ENCODE measurements at places on chromosomes 3 and 15.

DNA sequence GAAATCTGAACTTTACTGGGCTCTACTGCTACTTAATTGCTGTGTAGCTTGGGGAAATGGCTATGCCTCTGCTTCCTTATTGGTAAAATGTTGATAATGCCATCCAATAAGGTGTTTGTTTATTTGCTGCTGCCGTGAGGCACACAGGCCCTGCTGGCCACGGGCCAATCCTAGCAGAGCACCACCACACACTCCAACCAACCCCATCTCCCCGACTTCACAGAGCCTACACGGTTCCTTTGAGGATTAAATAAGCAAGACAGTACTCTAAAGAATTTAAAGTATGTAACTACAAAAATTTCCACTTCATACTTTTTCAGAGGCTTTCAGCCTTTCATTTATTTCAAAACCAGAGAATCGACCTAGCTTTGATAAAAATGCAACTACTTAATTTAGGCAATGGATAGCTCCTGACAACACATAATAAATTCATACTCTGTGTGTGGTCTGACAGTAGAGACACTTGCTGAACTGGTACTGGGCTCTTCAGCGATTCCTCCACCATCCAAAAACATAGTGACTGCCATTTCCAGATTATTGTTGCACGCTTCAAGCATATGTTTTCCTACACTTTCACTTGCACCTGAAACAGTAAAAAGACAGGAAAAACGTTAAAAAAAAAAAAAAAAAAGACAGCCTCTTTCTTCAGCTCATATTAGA is 25.3 kb downstream of the UBXN7 start:
- peak; percentile 56 for DNase-seq

DNA sequence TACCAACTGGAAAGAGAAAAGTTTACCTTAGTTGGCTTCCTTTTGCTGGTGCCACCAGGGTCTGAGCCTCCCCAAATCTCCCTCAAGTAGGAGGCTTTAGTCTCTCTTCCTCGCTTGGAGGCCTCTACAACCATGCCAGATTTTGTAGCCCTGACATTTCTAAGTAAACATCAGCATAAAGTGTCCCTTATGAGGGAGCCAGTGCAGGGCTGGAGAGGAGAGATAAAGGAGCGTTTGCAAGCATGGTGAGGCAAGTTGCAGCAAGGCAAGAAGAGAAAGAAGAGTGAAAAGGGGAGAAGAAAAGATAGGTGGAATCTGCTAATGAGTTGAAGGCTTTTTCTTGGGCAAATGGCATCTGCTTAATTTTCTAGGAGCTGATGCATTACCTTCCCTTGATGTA is 82.7 kb upstream of the FNDC3B start:
- DNase-seq = no peak

GRCh38 chr3:137854533-137855261 is 90.6 kb downstream of the SOX14 start:
- DNase-seq = no peak

GRCh38 chr3:23762214-23762613 is 43.5 kb upstream of the UBE2E1 start:
- DNase-seq = no peak

- DNase-seq = no peak
Observed at GRCh38 chr3:30544812-30545211, 61.6 kb upstream of the TGFBR2 start.

GRCh38 chr3:105865016-105865623 is 3.7 kb downstream of the CBLB start:
- DNase-seq = no peak

DNA sequence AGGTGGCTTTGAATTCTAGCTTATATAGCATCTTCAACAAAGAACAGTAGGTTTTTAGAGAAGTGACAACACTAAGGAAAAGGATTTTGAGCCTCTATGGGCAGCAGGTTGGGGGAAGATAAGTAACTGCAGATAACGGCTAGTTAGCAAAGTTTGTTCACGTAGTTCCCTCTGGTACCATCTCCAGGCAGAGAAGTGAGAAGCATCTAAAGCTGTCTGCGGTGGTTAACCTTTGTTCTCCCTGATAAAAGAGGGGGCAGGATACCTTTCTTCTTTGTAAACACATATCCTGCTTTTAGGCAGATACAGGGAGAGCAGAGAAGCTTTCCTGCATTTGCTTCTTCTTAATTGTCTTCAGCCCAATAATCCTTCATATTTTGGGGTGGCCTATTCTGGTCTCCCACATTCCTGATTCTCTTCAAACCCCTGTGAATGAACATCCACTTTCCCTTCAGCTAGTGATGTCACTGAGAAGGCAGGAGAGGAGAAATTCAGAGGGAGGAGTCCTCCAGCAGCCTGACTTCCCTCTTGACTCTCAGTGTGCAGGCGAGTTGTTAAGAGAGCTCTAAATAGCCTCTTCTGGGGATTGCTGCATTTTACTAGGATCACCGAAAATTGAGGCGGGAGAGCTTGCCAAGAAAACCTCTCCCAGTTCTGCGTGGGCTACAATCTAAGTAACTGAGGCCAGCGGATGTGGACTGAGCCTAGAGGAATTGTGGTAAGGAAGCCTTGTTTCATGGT is 393.7 kb upstream of the C2CD4B start:
- no peak for DNase-seq

DNA sequence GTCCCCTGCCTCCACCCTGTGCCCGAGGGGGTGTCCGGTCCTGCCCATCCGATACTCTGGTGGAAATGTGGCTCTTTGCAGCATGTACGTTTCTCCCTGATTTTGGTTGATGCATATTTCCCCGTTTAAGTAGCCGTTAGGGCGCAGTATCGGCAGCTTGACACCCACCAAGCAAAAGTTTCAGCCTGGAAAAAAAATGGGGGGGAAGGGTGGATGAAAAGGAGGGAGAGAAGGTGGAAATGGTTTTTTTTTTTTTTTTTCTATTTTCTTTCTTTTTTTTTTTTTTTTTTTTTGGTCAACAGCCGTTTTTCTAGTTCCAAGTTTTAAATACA is 1.3 kb downstream of the RAP2B start:
- DNase-seq = no peak

DNA sequence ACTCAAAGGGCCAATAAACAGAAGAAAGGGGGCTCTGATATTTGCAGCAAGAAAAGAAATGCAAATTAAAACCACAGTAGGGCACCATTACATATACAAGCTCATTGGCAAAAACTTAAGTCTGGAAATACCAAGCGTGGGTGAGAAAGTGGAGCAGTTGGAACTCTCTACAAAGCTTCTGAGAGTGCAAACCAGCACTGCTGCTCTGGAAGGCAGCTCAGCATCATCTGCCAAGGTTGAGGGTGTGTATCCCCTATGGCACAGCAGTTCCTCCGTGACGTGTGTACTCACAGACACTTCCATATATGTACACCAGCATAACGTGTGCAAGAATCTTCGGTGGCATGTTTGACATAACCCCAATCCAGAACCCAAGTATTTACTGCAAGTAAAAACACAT is 271.0 kb upstream of the ATP10A start:
- no peak for DNase-seq

GRCh38 chr3:76958274-76958673 is 81.6 kb upstream of the ROBO2 start:
- DNase-seq = no peak

GRCh38 chr3:187799942-187800641 is 54.8 kb upstream of the BCL6 start:
- no peak for DNase-seq

DNA sequence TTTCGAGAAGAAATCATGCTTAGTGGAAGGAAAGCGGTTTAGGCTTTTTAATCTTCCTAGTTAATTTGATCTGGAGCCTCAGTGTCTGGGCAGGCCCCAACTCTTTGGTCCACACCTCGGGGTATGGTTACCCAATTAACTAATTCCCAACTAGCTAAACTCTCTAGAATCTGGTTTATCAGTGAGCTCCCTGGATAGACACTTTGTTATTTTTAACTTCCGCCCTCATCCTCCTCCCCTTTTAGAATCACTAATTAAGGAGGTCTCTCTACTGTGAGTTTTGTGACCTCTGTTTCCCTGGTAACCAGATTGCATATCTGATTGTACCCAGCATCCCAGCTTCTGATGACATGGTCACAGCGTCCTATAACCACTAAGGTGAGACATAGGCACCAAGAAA is 112.2 kb downstream of the RARB start:
- no peak for DNase-seq

DNA sequence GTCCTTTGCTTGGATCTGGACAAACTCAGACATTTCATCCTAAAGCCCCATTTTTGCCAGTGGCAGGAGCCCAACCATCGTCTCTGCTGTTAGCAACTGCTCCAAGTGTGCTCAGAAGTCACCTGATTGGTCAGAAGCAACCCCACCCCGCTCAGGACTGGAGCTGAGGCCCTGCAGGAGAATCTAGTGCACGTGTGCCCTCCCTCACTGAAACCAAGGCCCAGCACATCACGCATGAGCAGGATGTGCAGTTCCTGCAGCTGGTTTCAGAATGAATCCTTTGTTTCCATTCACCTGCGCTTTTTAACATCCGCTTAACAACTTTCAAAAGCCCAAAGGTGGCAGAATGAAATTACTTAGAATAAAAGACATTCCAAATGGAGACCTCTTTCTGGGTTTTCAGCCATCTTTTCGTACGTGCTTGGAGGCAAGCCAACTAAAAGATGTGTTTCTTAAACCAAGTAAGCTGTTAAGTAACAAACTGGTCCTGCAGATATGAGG is 81.2 kb downstream of the SRGAP3 start:
- DNase-seq = no peak

GRCh38 chr3:103440539-103441203 is 1005.9 kb downstream of the ZPLD1 start:
- DNase-seq = peak; percentile 29

GRCh38 chr15:55279746-55280351 is 9.8 kb downstream of the RAB27A start:
- DNase-seq = peak; percentile 43

- DNase-seq = no peak
Observed at GRCh38 chr3:73203101-73203500, 141.6 kb downstream of the EBLN2 start.

- no peak for DNase-seq
Observed at GRCh38 chr3:156764751-156765150, 61.4 kb upstream of the LEKR1 start.

DNA sequence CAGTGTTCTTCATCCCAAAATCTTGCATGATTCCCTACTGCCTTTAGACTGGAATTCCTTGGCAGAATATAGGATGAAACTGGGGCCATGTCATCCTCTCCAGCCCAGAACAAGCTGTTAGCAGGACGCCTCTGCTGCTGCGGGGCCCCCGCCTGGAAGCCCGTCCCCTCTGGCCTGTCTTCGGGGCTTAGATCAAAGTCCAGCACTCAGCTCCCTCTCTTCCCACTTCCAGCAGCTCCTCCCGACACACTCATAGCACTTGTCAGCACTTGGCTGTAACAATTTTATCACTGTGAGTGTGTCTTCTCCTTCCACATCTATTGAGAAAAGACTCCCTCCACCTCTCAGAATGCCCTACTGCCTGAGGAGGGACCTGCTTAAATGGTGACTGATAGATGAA is 112.0 kb upstream of the HACD2 start:
- no peak for DNase-seq

DNA sequence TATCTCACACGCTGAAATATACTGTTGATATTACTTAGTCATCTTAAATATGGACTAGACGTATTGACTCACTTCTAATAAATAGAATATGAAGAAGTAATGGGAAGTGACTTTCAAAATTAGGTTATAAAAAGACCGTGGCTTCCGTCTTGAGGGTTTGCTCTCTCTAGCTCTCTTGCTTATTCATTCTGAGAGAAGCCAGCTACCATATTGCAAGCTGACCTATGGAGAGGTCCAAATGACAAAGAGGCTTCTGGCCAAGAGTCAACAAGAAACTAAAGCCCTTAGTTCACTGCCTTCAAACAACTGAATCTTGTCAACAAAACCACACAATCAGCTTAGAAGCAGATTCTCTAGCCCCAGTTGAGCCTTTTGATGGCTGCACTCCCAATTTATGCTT is 46.1 kb downstream of the SLC9C1 start:
- DNase-seq = no peak

DNA sequence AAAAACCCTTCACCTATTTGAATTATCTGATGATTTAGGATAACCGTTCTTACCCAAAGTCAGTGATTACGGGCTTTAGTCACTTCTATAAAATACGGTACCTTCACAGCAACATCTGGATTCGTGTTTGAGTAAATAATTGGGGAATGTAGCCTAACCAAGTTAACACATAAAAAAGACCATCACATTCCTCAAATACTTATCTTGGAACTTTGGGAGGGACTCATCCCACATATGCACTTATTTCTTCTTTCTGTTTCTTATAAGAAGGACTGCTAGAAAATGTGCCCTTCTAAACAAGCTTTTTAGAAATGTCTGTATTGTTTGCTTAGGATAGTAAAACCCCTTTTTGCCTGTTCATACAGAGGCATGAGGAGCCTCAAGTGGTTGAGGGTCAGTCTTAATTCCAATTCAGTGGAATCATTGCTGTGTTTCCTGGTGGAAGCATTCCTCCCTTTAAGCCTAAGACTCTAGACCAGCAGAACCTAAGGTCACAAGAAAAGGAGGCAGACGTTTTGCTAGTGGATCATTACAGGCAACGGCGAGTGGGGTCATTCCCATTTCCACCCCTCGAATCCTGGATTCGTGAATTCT is 67.5 kb downstream of the TMEM44 start:
- peak; percentile 78 for DNase-seq

GRCh38 chr3:106616556-106616955 is 747.7 kb upstream of the CBLB start:
- DNase-seq = no peak

GRCh38 chr3:127789051-127789450 is 33.3 kb downstream of the MGLL start:
- DNase-seq = no peak

GRCh38 chr3:50156549-50157493 is 1.7 kb downstream of the SEMA3F start:
- DNase-seq = no peak

- no peak for DNase-seq
Observed at GRCh38 chr15:57382969-57383368, 6.7 kb downstream of the CGNL1 start.

DNA sequence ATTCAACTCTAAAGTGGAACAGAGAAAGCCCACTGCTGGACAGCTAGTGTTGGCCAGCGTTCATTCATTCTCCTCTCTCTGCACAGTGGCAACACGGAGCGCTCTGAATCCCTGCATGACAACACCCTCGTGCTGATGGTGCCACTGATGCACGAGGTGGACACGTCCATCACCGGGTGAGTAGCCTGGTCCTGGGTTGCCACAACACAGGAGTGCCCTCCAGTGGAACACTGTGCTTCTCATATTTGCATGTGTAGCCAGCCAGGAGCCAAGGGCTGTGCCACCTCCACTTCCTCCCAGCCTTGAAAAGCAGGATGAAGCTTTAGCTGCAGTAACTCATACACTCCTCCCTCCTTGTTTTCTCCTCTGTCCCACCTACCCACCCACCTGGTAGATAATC is 120.0 kb upstream of the CTDSPL start:
- no peak for DNase-seq

GRCh38 chr3:122307976-122308375 is 17.1 kb upstream of the CSTA start:
- DNase-seq = no peak

GRCh38 chr3:117750674-117751269 is 1041.2 kb downstream of the TUSC7 start:
- no peak for DNase-seq

DNA sequence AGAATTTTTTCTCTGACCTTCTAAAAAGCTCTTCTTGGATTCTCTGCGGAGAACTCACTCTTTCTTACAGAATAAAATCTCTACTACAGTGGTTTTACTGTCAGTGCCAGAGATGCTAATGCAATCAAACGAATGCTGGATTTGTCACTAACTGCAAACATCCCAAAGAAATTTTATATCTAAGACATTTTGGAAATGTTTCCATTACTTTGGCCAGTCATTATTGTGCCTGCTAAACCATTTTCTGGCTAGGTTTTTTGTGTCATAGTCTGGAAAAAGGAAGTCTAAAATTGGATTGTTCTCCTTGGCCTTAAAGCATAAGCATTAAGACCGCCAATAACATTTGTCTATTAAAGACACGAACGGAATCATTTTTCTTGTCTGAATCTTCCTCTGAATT is 54.0 kb downstream of the PLOD2 start:
- DNase-seq = no peak
